Gastrocnemius medialis (tissue), 4 donors: ENCODE measurements at places on chromosomes 7 and 10. TPM values are rescaled to one million over a fixed set of nuclear protein-coding genes. Genes with fewer than 3 reads are reported as not detected.

LFNG gene
- 1.8 TPM for total RNA-seq

LIPJ gene
- not detected for total RNA-seq

IMMP2L gene
- total RNA-seq = 8.3 TPM

PCLO gene
- total RNA-seq = not detected

ACSM6 gene
- total RNA-seq = not detected
